ENCODE measurements at places on chromosomes 7 and 10.

DNA sequence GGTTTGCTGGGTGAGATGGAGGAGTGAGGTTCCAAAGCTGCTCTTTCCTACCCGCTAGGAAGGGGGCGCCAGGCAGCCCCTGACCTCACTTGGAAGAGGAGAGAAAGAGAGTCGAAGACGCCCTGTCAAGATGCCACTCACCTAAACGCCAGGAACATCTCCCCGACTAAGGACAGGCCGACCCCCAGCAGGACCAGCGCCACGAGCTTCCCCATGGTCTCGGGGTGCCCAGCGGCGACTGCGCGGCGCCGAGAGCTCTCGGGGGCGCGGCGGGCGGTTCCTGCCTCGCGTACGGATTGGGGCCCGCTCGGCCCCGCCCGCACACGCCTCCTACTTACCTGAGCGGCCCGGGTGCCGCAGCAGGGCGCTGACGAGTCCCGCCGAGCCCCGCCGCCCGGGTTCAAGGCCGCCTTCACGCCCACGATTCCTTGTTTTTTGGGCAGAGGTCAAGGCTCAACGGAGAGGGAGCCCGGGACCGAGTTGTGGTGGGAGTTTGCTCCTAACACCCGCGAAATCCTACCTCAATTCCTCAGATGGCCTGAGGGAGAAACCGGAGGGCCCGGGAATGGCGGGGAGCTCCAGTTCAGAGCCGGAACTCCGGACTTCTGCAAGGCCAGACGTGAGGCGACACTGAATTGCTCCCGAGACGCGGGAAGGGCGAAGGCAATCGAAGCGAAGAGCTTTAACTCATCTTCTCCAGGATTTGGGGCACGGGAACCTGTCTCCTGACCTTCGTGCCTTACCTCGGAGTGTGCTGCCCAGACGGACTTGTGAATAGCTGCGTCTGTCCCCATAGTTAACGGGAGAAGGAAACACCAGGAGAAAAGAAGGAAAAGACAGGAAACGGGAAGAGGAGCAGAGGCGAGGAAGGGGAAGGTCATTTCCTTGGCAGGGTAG, at the start of gene PON3:
PON3 (minus strand) TSS at position 240 of the 897 bp plus-strand sequence; CDS start at position 215, 25 bp downstream.
- no peak for DNase-seq

GRCh38 chr7:132351954-132352499, 224.2 kb downstream of the PLXNA4 start:
- DNase-seq: no peak

DNA sequence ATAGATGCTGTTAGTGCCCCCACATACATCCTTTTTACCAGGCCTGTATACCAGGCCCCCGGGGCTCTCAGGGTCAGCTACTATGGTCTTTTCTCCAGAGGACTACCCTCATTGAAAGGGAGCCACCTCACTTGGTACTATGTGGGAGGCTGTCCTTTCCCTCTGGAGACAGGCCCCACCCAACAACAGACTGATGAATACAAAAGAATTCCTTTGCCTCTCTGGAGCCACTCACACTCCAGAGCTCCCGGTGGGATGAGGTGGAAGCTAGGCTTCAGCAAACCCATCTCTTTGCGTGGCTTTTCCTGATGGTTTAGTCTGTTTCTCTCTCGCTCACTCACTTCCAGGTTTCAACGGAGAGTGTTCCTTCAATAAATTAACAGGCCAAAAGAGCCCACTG, 30.3 kb downstream of the ANKMY2 start:
- no peak for DNase-seq

DNA sequence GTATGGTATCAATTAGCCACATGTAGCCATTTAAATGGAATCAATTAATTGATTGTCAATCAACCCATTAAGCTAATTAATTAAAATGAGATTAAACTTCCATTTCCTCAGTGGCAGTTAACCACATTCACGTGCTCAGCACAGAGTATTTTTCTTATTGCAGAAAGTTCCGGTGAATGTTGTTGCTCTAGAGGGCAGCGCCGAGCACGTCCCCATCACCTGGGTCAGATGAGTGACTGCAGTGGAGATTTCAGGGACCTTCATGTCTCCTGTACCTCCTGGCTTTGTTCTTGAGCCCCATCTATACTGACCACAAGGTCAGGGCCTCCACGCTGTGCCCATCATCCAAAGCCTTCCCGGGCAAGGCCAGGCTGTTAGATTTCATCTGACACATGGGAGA, 168.8 kb upstream of the MKI67 start:
- no peak for DNase-seq

DNA sequence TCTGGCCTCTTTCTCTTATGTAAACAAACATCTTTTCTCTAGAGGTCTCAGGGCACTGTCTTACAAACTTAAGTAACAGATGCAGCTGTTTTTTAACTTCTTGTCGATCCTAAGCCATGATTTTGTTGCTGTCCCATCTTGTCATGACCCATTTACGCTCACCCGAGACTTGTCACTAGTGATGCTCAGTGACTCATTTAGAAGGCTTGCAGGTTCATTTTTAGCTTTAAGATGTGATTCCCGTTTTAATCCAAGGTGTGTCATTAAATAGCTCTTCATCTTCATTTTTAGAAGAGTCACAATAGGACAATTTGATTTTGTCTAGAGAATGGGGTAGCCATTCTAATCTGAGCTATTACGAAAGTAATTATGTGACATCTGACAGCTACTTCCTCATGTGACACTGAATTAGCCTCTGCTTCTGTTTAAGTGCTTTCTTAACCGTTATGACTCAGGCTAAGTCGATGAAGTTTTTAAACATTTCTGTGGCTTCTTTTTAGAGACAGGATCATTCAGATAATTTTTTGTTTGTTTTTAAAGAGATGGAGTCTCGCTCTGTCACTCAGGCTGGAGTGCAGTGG, 42.7 kb downstream of the SPDYE5 start:
- DNase-seq: no peak

- DNase-seq: no peak
Measured at GRCh38 chr7:27073076-27073475, 22.7 kb downstream of the HOXA1 start.

DNA sequence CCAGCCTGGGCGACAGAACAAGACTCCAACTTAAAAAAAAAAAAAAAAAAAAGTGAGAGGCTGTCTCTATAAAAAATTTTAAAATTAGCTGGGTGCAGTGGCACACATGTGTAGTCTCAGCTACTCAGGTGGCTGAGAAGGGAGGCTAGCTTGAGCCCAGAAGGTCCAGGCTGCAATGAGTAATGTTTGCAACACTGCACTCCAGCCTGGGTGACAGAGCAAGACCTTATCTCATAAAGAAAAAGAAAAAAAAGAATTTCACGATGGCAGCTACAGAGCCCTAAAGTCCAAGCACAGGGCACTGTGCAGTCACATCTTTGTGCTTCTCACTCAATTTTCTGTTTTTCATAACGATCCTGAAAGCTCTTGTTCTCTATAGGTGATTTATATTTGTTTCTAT, 209.5 kb upstream of the KCTD7 start:
- no peak for DNase-seq

DNA sequence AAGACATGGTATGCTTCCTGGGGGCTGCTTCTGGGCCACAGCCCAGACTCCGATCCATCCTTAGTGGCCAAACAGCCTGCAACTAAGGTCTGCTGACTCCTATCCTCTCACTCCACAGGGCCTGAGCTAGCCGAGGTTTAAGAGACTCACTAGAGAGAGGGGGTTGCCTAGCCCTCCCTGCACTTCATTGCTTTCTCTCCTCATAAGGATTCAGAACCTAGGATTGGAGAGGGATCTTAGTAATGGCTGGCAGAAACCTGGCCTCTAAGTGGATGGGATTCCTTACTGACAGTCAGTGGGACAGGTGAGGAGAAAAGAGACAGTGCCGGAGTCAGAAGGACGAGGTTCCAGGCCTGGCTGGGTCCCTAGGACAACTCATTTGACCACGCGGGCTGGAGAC, 8.2 kb upstream of the DDIT4 start:
- DNase-seq: no peak

- DNase-seq: no peak
Measured at GRCh38 chr10:128014236-128014635, 107.3 kb downstream of the PTPRE start.

DNA sequence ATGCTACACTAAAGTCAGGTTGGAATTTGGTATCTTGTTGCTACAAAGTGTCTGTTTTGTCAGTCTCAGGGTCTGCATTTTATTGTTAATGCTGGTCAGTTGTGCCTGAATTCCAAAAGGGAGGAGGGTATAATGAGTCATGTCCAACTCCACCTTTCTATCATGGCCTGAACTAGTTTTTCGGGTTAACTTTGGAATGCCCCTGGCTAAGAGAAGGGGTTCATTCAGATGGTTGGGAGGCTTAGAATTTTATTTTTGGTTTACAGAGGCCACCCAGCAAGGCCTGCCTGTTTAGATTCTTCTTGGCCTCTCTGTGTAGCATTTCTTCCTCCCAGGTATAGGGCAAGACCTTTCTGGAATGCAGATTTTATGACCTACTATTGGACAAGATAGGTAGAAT, 93.2 kb downstream of the SKIDA1 start:
- no peak for DNase-seq

DNA sequence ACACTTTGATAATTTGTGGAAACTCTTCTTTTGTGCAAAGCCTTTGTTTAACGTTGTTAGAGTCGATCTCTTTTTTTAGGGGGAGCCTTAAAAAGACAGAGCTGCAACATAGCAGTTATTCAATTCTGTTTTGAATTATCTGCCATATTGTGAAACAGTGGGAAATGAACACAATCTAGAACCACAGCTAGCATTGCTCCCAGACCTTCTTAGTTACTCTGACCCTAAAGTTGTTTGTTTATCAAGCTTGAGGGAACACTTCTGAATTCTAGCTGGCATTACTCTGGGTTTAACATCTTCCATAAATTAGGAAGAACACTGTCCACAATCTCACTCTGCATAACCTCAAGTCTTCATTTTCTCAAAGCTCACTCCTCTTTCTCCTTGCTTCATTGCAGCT, 217.7 kb downstream of the PRKG1 start:
- DNase-seq: no peak

GRCh38 chr7:50584793-50585408, 19.7 kb upstream of the DDC start:
- no peak for DNase-seq

DNA sequence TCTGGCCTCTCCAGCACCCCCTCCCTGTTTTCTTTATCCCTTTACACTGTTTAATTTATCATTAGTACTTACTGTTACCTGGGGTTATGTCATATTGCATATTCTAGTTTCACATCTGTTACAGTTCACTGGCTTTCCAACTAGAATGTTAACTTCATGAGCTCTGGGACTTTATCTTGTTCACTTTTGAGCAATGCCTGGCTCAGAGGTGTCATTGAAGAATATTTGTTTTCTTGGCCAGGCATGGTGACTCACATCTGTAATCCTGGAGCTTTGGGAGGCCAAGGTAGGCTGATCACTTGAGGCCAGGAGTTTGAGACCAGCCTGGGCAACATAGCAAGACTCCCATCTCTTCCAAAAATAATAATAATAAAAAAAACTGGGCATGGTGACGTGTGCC, 40.7 kb downstream of the LRGUK start:
- no peak for DNase-seq

- no peak for DNase-seq
Measured at GRCh38 chr10:93420944-93421825, 60.9 kb downstream of the MYOF start.

GRCh38 chr7:25858200-25858524, 293.8 kb upstream of the NFE2L3 start:
- DNase-seq: no peak

DNA sequence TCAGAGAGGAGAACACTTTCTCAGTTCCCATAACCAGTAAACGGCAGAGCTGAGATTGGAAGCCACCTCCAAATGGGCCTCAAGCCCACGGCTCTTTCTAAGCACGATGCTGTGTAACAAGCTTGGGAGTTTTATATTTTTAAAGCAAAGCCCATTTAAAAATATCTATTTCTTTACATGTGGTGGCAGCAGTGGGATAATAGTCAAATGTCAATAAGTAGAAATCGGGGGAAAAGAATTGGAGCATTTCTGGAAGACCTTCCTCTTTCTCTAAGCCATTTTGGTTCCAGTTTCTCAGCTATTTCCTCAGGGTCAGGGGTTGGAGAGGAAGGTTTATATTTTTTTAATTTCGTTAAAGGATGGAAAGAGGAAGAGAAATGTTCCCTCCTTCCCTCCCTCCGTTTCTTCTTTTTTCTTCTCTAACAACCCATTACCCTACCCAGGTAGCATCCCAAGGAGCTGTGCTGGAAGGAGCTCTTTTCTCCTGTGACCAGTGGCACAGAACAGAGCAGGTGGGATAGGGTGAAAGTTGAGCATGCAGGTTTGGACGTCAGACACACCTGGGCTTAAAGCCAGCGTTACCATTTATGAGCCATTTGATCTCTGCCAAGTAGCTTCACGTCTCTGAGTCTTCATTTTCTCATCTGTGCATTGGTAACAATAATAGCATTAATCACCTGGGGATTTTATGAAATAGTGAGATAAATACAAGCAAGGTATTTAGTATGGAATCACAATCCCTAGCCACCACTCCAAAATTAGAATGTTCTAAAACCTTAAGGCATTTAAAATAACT, 515.7 kb downstream of the RPS24 start:
- no peak for DNase-seq

GRCh38 chr7:101121991-101122932, 4.6 kb upstream of the SERPINE1 start:
- DNase-seq: peak; percentile 86

- DNase-seq: no peak
Measured at GRCh38 chr10:88439932-88440331, 143.2 kb downstream of the RNLS start.

- DNase-seq: no peak
Measured at GRCh38 chr10:11509036-11509435, 102.4 kb downstream of the USP6NL start.

- no peak for DNase-seq
Measured at GRCh38 chr7:11895337-11895736, 63.3 kb upstream of the THSD7A start.

DNA sequence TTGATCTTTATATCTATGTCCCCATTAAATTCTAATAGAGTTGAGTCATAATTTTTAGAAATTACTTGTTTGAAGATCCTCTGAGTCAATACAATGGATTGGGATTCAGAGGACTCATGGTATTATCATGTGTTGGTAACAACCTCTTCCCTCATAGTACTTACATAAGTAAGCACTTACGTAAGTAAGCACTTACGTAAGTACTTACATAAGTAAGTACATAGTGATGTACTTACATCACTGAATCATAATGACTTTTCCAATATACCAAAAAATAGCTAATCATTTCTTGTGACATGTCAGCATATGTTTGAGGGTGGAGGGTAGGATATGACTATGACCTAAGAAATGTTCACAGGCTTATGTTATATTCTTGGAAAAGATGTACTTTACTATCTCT, 740.5 kb downstream of the SORCS1 start:
- peak; percentile 32 for DNase-seq

- DNase-seq: no peak
Measured at GRCh38 chr7:85055196-85055595, 131.7 kb downstream of the SEMA3D start.

GRCh38 chr10:103658049-103658577, 164.6 kb downstream of the NEURL1 start:
- DNase-seq: no peak
